Stimulated activated CD4-positive, alpha-beta T cell treated with anti-CD3 and anti-CD28 coated beads, Interleukin-2, amount 100 ng/mL, for 48 hours (primary cell): ENCODE measurements at places on chromosomes 5 and 9.

DNA sequence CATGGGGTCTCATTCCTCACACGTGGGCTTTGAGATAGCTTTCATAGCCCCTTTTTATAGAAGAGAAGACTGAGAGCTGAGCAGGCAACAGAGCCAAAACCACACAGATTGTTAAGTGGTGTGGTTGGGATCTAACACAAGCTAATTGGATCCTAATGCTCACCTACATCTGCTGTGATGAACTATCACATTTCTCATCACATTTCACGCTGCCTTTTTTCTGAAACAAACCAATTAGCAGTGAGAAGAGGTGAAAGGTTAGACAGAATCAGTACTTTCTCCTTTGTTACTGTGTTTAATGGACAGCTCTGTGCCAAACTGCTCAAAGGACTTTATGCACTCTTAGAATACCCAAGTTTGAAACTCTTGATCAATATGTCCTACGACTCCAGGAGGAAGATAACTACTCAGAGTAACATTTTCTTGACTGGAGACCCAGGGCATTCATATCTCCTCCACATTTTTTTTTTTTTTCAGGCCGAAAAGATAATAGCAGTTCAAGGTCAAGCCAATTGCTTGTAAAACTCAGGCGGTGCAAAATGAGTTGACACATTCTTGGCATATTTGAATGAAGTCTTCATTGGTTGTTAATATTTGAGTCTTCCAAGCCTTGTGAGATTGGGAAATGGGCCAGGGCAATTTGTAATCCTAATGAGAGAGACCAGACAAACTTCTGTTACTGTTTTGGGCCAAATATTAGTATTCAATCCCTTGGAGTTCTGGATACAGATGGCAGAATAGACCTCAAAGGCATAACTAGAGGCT, 138.4 kb downstream of the KCTD16 start:
- no peak for DNase-seq

GRCh38 chr5:163033656-163034055, 403.7 kb upstream of the CCNG1 start:
- DNase-seq: no peak

- DNase-seq: no peak
Measured at GRCh38 chr5:167096816-167097215, 1194.6 kb upstream of the WWC1 start.

- DNase-seq: no peak
Measured at GRCh38 chr5:87954121-87954520, 314.5 kb downstream of the TMEM161B start.

DNA sequence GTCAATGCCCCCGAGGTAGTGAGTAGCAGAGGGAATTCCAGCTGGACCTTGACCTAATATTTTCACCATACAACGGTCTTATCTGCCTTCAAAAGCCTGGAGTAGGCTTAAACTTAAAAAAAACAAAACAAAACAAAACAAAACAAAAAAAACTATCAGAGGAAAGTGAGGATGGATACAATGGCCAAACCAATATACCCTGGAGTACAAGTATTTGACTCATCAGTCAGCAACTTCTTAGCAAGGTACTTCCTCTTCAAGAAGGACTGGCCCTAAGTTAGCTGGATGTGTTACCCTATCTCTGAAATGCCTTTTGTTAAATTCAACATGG, 160.6 kb upstream of the GNA14 start:
- DNase-seq: no peak

- no peak for DNase-seq
Measured at GRCh38 chr5:143051244-143052058, 281.3 kb downstream of the ARHGAP26 start.

DNA sequence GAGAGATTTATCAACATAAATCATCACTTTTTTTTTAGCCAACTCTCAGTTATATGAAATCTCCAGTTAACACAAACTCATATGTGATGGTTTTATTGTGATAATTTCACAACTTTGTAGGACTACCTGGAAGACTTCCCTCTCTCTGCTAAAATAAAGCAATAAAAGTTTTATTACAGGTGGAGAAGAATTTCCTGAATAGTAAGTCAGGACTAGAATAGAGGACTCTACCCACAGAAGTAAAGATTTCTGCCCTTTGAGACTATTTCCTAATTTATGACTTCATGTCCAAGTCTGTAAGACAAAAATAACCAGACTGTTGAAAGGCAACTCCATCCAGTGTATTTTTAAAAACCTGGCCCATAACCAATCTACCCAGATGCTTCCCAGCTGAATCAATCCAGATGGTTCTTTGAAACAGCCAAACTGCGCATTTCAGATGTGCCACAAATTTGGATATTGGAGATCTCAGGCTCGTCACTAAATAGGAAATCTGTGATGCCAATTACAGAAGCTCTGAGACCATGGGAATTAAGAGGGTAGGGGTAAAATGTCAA, 234.0 kb upstream of the NMUR2 start:
- DNase-seq: no peak

GRCh38 chr5:74575741-74576538, 64.6 kb downstream of the ENC1 start:
- peak; percentile 15 for DNase-seq

GRCh38 chr5:174284873-174285272, 239.4 kb downstream of the NSG2 start:
- no peak for DNase-seq

DNA sequence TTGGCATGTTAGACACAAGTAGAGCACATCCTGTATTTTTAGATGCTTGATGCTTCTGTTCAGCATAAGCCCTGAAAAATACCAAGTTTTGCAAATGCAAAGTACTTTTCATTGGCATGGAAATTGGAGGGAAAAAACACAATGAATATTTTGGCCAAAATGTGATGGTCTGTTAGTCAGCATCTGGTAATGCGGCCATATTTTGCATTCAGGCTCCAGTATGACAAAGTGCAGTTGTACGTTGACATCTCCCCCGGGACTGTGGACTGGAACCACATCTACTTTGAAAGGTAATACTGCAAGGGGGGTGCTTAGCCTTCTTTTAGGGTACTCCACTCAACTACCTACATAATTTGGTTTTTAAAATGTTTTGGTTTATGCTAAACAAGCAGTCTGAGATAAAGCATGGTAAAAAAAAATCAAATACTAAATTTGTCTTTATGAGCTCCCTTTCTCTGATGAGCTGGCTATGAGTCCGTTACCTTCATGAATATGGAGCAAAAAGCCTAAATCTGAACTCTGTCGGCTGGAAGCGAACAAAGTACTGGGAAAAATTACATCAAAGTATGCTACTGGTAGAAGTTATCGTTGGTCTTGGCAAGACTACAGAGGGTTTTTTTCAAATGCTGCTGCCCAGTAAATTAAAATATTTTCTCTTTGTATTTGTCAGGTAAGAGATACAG, 297.0 kb downstream of the ARHGEF28 start:
- no peak for DNase-seq

GRCh38 chr5:126471875-126472537, 48.8 kb downstream of the GRAMD2B start:
- DNase-seq: no peak

DNA sequence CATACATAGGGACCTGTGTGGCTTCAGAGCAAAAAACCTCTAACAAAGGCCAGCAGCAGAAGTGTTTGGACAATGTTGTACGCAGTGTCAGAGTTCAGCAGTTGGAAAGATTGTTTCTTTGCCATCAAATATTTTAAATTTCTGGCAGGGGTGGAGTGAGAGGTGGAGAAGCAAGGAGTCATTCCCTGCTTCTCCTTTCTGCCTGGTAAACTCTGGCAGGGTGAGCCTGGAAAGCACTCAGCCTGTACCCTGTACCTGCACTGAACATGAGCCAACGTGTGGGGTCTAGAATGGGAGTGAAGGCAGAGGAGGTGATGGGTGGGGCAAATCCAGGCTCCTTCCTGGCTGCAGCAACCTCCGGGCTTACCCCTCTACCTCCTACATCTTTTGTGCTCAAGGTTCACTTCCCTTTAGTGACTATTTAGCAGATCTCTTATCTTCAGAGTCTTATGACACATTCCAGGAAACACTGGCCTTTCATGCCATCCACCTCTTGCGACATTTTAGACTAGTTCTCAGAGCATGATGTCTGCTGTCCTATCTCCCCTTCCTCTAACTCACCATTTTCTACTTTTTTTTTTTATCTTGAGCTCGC, 445.0 kb upstream of the PIK3R1 start:
- no peak for DNase-seq

DNA sequence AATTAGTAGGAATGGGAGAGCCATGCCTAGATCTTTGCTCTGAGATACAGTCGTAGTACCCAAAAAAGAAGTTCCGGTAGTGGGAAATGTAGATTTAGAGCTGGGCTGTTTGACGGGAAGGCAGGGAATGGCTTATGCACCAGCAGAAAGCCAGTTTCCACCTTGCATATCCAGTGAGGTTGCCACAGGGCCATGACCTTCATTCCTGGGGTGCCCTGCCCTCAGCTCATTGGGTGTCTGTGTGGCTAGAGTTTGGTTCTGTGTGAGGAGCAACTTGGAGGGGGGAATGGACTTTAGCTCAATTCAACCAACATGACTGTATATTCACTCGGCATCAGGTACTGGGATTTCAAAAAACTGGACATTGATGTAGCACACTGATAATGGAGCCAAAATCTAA, 300.1 kb downstream of the MLLT3 start:
- no peak for DNase-seq

- no peak for DNase-seq
Measured at GRCh38 chr5:142966121-142966420, 195.9 kb downstream of the ARHGAP26 start.

DNA sequence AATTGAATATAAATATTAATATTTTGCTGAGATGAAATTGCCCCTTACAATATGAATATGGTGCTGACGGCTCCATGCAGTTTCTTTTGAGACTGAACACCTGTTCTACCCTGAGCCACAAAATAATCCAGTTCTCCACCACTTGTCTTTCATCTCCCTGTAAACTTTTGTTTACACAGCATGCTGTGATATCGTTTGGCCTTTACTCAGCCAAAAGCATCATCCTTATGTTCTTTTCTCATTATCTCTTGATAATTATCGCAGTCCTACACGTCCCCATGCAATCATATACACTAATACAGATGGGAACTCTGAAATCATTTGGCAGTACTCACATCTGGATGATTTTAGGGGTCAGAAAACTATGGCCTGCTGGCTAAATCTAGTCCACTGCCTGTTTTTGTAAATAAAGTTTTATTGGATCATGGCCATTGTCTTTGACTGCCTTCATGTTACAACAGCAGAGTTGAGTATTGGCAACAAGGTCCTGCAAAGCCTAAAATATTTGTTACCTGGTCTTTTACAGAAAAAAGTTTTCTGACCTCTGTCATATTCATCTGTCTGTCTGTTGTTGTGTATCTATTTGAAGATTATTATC, 53.3 kb downstream of the AOPEP start:
- DNase-seq: no peak

- DNase-seq: no peak
Measured at GRCh38 chr5:64509828-64510227, 4.0 kb downstream of the RGS7BP start.

DNA sequence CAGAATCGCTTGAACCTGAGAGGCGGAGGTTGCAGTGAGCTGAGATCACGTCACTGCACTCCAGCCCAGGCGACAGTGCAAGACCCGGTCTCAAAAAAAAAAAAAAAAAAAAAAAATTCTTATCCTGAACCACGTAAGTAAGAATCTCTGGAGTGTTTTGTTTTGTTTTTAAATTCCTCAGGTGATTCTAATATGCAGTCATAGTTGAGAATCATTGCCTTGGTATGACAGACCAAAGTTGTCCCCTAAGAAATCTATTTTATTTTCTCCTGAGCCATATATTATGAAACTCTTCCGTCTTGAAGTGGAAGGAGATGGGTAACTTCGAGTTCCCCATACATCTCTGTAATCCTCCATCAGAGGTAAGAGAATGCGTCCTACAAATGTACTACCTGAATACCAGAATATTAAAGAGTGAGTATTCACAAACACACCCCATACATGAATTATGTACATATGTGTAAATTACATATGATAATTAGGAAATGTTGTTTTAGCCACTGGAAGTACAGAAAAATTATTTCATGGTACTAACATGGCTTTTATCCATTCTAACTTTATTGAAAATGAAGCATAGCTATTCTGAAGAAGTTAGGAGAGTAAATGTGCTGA, 26.7 kb upstream of the SVEP1 start:
- no peak for DNase-seq

- no peak for DNase-seq
Measured at GRCh38 chr5:79318935-79319614, 83.1 kb downstream of the JMY start.

GRCh38 chr5:155017610-155018009, 4.1 kb downstream of the KIF4B start:
- DNase-seq: no peak

DNA sequence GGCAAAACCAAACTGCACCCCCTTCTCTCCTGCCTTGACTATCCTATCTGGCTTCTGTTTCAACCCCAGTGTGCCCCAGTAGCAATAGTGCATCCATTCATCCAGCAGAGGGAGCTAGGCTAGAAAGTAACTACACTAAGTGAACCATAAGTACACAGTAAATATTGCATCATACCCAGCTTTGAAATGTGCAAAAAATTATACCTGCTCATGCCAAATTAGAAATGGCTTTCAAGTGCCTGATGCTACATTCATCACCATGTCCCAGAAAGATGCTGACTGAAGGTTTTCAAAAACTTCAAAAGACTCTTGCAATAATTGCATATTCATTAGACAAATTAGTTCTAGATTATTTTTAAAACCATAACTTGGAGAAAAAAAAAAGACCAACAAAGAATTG, 153.5 kb downstream of the PRELID2 start:
- peak; percentile 11 for DNase-seq

GRCh38 chr9:133944746-133945135, 47.4 kb downstream of the VAV2 start:
- DNase-seq: no peak

GRCh38 chr5:165829504-165829903, 2324.1 kb downstream of the MAT2B start:
- DNase-seq: no peak

GRCh38 chr9:79408617-79409016, 163.1 kb upstream of the TLE4 start:
- no peak for DNase-seq

GRCh38 chr9:126160067-126160853, 166.4 kb upstream of the MVB12B start:
- DNase-seq: no peak

- DNase-seq: no peak
Measured at GRCh38 chr9:104092875-104093600, 1.1 kb upstream of the SMC2 start.

DNA sequence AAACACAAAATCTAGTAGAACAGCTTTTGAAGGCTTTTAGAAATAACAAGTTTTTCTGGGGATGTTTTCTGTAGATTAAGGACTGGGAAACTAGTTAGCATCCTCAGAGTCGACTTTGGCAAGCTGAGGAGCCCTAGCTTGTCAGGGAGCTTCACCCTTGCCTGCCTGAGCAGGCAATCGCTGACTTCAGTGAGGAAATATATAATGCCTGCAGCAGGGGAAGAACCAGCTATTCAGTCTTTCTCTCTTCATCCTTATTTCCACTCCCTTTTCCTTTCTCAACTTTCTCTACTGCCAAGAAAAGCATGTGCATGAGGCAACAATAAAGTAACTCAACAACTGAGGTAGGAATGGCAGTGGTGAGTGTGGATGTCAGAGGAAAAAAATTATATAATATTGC, 54.7 kb downstream of the PLK2 start:
- no peak for DNase-seq

- no peak for DNase-seq
Measured at GRCh38 chr5:98769959-98770208, 3.6 kb upstream of the RGMB start.

- no peak for DNase-seq
Measured at GRCh38 chr5:37495210-37495609, 116.1 kb downstream of the WDR70 start.
